ENCODE measurements at places on chromosomes 2 and 18.

DNA sequence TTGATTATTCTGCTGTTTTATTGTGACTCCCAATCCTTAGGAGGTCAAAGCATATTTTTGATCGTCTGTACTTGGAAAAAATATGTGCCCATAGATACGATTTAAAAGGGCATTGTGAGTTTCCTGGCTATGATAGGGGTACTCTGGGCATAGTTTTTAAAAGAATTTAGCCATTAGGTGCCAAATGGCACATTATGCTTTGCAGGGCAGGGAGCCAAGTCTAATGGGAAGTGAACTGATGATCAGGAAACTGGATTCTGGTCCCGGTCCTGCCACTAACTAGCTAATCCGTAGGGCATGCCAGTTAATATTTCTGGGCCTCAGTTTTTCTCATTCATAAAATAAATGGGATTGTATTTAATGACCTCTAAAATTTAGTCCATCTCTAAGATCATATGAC is 189.3 kb downstream of the LTBP1 start:
- no peak for DNase-seq

GRCh38 chr2:141589314-141589713 is 541.5 kb downstream of the LRP1B start:
- DNase-seq = no peak

DNA sequence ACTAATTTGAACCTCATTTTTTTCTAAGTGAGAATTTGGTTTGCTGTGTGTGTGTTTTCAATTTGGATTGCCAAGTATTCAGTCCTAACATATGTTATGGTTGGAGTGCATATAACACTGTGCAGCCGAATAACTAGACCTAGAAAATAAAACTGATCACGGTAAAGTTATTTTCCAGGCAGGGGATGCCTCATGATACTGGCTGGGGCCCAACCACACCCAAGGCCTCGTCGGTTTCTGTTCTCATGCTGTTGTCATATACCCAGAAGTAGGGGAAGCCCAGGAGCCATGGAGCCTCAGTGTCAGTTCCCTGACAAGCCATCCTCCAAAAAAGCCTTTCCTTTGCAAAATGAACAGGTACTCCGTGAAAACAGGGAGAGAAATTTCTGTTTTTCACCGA is 160.2 kb downstream of the GBX2 start:
- no peak for DNase-seq

DNA sequence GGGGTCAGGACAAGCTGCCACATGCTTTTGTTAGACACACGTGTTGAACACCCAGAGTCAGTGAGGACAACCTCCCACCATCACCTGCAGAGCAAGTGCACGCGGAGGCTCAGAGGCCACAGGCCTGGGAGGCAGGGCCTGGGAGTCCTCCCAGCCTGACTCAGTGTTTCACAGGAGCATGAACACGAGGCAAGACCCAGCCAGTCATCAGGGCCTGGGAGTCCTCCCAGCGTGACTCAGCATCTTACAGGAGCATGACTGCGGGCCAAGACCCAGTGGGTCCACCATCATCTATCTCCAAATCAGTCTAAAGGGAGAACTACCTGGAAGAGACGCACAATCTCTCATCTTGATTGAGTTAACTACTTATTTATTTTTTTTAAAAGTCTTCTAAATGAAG is 112.6 kb upstream of the PXDN start:
- DNase-seq = no peak

DNA sequence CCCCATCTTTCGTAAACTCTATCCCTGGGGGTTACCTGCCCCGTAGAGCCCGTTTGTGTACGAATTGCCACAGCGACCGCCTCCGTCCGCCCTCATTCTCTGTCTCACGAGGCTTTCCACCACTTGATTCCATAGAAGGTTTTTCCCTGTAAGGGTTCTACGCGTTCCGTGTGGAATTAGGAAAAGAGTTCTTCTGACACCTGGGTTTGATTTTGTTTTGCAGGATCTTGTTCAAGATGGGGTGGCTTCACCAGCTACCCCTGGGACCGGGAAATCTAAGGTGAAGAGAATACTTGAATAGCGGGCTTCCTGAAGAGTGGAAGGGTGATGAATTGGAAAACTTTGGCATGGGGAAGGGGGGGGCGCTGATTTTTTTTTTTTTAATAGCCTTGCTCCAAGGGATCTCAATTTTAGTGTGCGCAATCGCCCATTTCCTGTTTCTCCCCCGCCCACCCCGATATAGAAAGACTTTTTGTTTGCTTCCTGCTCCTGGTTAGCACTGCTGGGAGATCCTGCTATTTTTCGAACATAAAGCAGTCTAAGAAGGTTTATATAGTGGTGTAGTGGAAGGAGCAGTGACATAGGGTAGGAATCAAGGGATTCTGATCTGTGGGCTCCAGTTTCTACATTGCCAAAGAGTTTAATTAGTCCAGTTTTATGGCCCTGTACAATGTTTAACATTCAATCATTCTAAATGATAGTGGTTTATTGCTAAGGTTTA is 564 bp downstream of the GCC2 start:
- DNase-seq = no peak

GRCh38 chr2:196925768-196926561 is 542 bp downstream of the PGAP1 start:
- DNase-seq = no peak

DNA sequence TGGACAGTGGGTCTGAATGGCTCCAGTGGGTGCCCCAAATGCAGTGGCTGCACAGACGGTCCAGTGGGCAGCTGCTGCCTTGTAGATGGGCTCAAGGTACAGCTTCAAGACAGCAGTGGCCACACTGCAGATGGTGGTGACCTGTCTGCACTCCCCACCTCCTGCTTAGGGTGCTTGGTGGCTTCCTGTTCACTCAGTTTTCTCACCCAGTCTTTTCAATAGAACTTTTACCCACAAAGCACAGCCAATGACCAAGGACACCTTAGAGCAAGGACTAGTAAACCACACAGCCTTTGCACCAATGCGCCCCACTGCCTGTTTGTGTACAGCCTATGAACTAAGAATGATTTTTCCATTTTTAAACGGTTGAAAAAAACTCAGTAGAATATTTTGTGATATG is 34.9 kb downstream of the MEX3C start:
- no peak for DNase-seq

DNA sequence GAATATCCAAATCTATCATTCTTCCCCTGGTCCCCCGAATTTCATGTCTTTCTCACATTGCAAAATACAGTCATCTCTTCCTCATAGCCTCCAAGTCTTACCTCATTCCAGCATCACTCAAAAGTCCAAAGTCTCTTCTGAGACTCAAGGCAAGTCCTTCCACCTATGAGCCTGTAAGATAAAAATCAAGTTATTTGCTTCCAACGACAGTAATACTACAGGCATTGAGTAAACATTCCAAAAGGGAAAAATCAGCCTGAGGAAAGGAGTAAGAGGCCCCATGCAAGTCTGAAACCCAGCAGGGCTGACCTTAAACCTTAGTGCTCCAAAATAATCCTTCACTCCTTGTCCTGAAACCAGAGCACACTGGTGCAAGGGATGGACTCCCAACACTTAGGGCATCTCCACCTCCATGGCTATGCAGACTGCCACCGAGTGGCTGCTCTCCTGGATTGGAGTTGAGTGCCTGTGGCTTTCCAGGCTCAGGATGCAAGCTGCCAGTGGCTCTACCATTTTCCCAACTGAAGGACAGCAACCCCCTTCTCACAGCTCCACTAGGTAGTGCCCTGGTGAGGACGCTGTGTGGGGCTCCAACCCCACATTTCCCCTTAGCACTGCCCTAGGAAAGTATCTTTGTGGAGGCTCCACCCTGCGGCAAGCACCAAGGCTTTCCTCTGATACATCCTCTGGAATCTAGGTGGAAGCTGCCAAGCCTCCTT is 16.3 kb downstream of the DTNA start:
- DNase-seq = no peak

- DNase-seq = no peak
Measured at GRCh38 chr2:152167065-152167464, 8.5 kb downstream of the STAM2 start.

GRCh38 chr2:234001380-234002160 is 48.9 kb upstream of the SPP2 start:
- DNase-seq = no peak

- DNase-seq = no peak
Measured at GRCh38 chr2:126627643-126628042, 28.3 kb upstream of the GYPC start.

GRCh38 chr2:73944714-73945113 is 18.0 kb downstream of the DGUOK start:
- DNase-seq = no peak

GRCh38 chr18:14937271-14937670 is 189.3 kb downstream of the ANKRD30B start:
- no peak for DNase-seq

DNA sequence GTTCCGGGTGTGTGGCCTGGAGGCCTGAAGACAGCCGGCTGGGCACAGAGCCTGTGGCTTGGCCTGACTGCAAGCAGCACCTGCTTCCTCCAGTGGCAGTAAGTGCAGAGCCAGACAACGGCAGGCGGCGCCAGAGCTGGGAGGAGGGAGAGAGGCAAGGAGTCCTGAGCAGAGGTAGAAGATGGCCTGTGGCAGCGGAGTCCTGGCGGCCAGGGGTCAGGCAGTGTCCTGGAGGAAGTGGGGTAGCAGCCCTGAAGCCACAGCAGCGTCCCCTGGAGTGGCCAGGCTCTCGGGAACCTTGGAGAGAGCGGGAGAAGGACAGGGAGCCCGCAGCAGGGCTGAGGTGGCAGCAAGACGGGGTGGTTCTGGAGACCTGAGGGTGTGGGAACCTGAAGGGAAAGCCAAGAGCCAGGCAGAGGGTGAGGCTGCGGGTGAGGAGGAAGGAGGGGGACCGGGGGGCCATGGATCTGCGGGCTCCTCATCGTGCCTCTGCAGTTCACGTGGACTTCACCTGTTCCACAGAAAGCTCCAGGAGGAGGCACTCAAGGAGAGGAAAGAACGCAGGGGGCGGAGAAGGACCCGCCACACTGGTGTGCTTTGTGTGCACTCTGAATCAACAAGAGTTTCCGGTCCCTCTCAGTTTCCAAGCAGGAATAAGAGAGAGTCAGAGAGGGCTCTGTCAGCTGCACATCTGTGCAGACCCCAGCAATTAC is 85.9 kb downstream of the USP40 start:
- no peak for DNase-seq

DNA sequence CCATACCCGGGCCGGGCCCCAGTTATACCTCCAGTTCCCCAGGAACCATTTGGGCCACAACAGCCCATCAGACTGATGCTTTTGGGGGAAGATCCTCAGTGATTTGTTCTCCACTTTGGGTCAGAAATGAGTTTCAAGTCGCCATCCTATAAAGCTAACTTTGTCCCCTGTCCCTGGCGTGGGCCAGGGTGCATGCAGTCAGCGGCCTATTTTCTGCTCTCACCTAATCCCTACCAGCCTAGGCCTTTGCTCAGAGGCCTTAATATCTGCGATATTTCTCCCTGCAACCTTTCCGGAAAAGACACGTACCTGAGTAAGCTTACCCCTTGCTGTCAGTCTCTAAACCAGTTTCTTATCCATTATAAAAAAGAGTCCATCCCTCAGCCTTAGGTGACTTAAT is 7.2 kb downstream of the DNMT3A start:
- DNase-seq = no peak
